ENCODE measurements at places on chromosomes 1 and 21. TPM values are rescaled to one million over a fixed set of nuclear protein-coding genes. Genes with fewer than 3 reads are reported as not detected.

DNA sequence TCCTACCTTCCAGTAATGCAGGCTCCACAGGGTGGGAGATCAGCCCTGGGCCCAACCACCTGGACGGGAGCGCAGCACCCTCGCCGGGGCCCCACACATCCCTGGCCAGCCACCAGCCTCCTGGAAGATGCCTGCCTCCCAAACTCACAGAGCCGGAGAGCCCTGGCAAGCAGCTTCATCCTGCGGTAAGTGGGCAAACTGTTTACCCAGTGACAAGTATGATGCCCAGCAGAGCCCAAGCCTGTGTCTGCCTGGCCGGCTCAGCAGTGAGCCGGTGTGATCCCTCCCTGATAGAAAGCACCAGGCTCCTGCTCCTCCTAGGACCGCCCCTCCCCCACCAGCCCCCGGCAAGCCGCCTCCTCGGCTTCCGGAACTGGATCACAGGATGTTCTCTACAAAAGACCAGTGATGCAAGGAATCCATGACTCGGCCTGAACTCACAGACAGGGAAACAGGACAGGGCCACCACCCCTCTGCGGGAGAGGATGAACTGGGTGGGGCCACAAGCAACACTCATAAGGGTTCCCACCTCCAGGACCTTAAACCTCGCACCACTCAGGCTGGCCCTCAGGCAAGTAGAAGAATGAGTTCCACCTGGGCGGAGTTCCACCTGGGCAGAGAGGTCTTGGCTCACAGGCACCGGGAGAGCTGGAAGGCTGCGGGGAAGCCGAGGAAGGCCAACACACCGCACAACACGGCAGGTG lies 7.9 kb downstream of the ACOT7 start:
- no peaks in the 10 kb centered on the region for H3K4me1 ChIP-seq
- no peak overlapping the region for H3K4me3 ChIP-seq
- no peak overlapping the region for H3K27ac ChIP-seq

GRCh38 chr1:219076326-219076937 lies 97.2 kb upstream of the LYPLAL1 start:
- H3K27me3 ChIP-seq: peaks cover 3% of the 10 kb centered on the region
- H3K4me3 ChIP-seq: no peak overlapping the region
- no peak for DNase-seq
- H3K36me3 ChIP-seq: peaks cover 6% of the 10 kb centered on the region
- no peaks in the 10 kb centered on the region for H3K4me1 ChIP-seq

GRCh38 chr1:233738396-233738795 lies 124.5 kb downstream of the KCNK1 start:
- no peak overlapping the region for H3K27ac ChIP-seq
- no peaks in the 10 kb centered on the region for H3K36me3 ChIP-seq
- no peak overlapping the region for H3K4me3 ChIP-seq
- H3K4me1 ChIP-seq: no peaks in the 10 kb centered on the region
- H3K27me3 ChIP-seq: peaks cover 2% of the 10 kb centered on the region
- no peak for DNase-seq

- no peaks in the 10 kb centered on the region for H3K27me3 ChIP-seq
- H3K36me3 ChIP-seq: no peaks in the 10 kb centered on the region
Measured at GRCh38 chr1:237700181-237700580, 190.5 kb downstream of the ZP4 start.

- H3K36me3 ChIP-seq: no peaks in the 10 kb centered on the region
- H3K4me3 ChIP-seq: no peak overlapping the region
- H3K27ac ChIP-seq: no peak overlapping the region
Measured at GRCh38 chr1:58586271-58586670, 9.2 kb upstream of the TACSTD2 start.

- no peak overlapping the region for H3K4me3 ChIP-seq
- H3K4me1 ChIP-seq: peaks cover 32% of the 10 kb centered on the region
- H3K27ac ChIP-seq: no peak overlapping the region
- H3K36me3 ChIP-seq: peaks cover 2% of the 10 kb centered on the region
- no peak for DNase-seq
Measured at GRCh38 chr1:161768986-161769672, 3.0 kb downstream of the ATF6 start.

DNA sequence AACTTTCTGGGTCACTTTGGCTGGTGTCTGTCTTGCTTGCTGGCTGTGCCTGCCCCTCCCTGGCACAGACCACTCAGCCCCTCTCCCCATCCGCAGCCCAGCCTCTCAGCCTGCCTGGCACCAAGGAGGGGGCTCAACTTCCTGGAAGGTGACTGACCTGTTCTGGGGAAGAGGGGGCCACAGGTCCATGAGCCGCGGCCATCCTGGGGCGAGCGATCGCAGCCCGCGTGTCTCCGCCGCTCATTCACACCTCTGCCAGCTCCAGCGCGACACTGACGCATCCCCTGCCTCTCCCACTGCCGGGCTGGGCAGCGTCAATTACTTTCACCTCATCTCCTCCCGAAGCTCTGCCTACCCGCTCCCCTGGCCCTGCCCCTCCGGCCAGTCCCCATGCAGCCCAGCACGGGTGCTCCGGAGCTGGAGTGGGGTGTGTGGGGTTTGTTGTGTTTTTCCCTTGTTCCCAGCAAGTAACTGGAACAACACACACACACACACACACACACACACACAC lies 14.3 kb downstream of the SLC6A9 start:
- H3K4me1 ChIP-seq: peaks cover 20% of the 10 kb centered on the region
- DNase-seq: no peak
- H3K27me3 ChIP-seq: no peaks in the 10 kb centered on the region
- H3K27ac ChIP-seq: no peak overlapping the region

GRCh38 chr1:223425550-223425949 lies 32.3 kb downstream of the CCDC185 start:
- peaks cover 3% of the 10 kb centered on the region for H3K36me3 ChIP-seq
- H3K27ac ChIP-seq: no peak overlapping the region
- H3K4me1 ChIP-seq: peaks cover 4% of the 10 kb centered on the region
- no peak for DNase-seq

- H3K27ac ChIP-seq: no peak overlapping the region
- no peak overlapping the region for H3K4me3 ChIP-seq
- no peaks in the 10 kb centered on the region for H3K36me3 ChIP-seq
- H3K4me1 ChIP-seq: no peaks in the 10 kb centered on the region
- no peak for DNase-seq
Measured at GRCh38 chr1:71774705-71775104, 507.6 kb downstream of the NEGR1 start.

- H3K4me3 ChIP-seq: no peak overlapping the region
- no peaks in the 10 kb centered on the region for H3K4me1 ChIP-seq
- peaks cover 27% of the 10 kb centered on the region for H3K36me3 ChIP-seq
- no peak overlapping the region for H3K27ac ChIP-seq
- H3K27me3 ChIP-seq: no peaks in the 10 kb centered on the region
- DNase-seq: no peak
Measured at GRCh38 chr1:119052267-119052666, 64.1 kb upstream of the TBX15 start.

DNA sequence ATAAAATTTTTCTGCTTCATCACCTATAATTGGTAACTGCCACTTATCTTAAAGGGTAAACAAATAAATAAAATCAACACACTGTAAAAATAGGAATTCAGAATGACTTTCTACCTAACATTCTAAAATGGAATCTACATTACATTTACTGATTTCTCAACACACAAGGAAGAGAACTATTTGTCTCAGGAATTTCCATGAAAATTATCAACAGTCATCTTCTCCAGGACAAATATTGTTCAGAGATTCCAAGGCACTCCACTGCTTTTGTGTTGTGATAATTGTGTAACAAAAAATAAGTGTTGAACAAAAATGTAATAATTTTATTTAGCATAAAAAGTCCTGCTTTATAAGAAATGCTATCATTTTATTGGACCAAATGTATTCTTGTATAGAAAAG lies 7.3 kb downstream of the ODF2L start:
- H3K4me1 ChIP-seq: peaks cover 10% of the 10 kb centered on the region
- H3K27ac ChIP-seq: peak overlapping the region; percentile 87
- DNase-seq: no peak
- no peaks in the 10 kb centered on the region for H3K27me3 ChIP-seq

The HES5 gene
- 0.30 TPM for total RNA-seq

The NBPF10 gene
- total RNA-seq: 1.7 TPM

The CYP4A11 gene
- not detected for total RNA-seq

The SPATA46 gene
- total RNA-seq: not detected

The OR2L8 gene
- 0.49 TPM for total RNA-seq

All from naive thymus-derived CD8-positive, alpha-beta T cell (primary cell).